ENCODE measurements at places on chromosomes 13 and 19.

GRCh38 chr19:48350856-48351255 is 12.9 kb downstream of the TMEM143 start:
- no peak for DNase-seq

- no peak for DNase-seq
Observed at GRCh38 chr13:51679616-51680015, 95.4 kb downstream of the WDFY2 start.

- DNase-seq, result no peak
Observed at GRCh38 chr13:37409756-37410155, 188.8 kb downstream of the POSTN start.

GRCh38 chr19:2194513-2195078 is 30.9 kb downstream of the DOT1L start:
- DNase-seq, result no peak

GRCh38 chr13:48496271-48497161 is 36.4 kb downstream of the RCBTB2 start:
- no peak for DNase-seq

DNA sequence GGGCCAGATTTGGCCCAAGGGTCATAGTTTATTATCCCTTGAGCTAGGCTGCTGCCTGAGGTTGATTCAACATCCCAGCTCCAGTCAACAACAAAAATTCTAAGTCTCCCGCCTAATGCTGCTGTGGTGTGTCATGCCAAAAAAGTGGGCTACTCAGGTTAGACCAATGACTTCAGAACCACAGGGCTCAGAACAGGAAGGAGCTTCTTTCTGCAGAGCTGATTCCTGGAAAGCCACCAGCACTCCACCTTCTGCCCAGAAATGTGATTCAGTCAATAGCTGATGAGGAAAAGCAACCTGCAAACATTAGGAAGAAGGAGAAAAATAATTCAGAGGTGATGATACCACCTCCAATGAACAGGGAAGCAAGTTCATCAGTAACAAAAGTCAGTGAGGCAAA is 56.1 kb upstream of the SERPINE3 start:
- DNase-seq, result no peak

GRCh38 chr13:39612023-39612637 is 9.1 kb upstream of the LHFPL6 start:
- DNase-seq, result peak; percentile 87

- peak; percentile 77 for DNase-seq
Observed at GRCh38 chr19:17394891-17395415, 957 bp upstream of the CCDC194 start.

DNA sequence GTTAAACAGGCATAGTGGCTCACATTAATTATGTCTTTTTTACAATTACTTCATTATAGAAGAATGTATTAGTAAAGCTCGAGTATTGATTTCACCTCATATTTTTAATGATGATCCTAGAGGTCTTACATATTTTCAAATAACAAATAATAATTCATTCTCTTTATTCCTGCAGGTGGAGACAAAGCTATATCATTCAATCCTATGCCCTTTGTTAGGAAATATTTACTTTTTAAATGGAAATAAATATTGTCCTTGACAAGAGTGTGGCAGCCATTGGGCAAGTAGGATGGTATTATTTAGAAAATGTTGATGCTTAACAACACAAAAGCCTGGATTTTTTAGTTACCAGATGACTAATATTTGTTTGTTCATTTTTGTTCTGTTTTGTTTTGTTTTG is 127.6 kb downstream of the COG6 start:
- DNase-seq, result peak; percentile 18

GRCh38 chr19:979318-979741 is 4.8 kb upstream of the WDR18 start:
- DNase-seq, result no peak

DNA sequence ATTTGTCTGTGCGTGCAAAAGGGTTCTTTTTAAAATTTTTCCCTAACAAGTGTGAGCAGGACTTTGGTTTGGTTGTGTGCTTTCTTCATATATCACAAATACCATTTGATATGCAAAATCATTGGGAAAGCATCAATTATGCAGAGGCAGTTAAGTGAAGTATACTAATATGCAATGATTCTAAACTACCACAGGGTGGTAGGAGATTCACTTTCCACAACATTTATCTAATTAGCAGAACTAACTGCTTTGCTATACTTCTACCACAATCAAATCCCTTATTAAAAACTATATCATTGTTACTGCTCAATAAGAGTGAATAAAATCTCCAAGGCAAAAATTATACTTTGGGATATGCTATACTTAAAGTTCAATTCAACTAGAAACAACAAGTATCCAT is 2738.9 kb upstream of the PCDH20 start:
- peak; percentile 18 for DNase-seq

- DNase-seq, result no peak
Observed at GRCh38 chr13:99973163-99973807, 1.7 kb upstream of the ZIC5 start.

- no peak for DNase-seq
Observed at GRCh38 chr13:113329656-113330312, 32.7 kb downstream of the LAMP1 start.

DNA sequence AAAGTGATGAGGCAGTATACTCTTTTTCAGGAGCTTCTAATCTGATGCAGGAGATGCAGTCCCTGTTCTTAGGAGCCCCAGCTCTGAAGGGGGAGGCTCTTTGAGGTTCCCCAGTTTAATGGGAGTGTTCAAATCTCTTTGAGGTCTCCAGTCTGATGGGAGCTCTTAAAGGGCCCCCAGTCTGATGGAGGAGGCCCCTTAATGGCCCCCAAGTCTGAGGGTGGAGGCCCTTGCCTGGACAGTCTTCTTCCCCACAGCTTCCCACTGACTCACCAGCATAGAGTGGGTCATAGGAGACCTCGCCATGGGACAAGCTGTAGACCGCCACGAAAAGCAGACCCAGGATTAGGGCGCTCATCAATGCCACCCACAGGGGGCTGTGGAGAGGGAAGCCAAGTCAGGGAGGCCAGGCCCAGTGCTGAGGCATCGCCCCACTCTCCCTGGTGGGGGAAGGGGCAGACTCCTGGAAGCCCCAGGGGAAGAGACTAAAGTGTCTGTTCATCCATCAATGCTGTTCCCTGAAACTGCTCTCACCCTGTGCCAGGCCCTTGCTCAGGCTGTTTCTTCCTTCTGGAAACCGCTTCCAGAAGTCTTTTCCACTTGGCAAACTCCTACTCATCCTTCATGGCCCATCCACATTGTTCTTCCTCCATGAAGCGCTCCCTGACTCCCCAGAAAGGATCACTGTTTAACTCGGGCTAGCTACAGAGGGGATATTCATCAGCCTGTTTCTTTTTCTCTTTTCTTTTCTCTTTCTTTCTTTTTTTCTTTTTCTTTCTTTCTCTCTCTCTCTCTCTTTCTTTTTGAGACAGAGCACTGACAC is 2.1 kb downstream of the TM6SF2 start:
- DNase-seq, result no peak
